ENCODE measurements at places on chromosomes 12 and 14.

DNA sequence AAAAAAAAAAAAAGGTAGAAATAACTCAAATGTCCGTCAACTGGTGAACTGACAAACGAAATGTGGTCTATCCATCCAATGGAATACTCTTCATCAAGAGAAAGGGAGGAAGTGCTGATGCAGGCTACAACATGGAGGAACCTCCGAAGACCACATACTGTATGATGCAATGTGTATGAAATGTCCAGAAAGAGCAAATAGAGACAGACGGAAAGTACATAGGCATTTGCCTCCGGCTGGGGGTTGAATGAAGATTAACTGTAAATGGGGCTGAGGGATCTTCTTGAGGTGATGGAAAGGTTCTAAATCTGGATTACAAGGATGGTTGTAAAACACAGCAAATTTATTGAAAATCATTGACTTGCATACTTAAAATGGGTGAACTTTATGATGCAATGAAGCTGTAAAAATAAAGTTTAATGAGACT is 35.4 kb downstream of the DLK1 start:
- DNase-seq = no peak

- DNase-seq = no peak
Observed at GRCh38 chr14:98118749-98119148, 1153.2 kb downstream of the BCL11B start.

DNA sequence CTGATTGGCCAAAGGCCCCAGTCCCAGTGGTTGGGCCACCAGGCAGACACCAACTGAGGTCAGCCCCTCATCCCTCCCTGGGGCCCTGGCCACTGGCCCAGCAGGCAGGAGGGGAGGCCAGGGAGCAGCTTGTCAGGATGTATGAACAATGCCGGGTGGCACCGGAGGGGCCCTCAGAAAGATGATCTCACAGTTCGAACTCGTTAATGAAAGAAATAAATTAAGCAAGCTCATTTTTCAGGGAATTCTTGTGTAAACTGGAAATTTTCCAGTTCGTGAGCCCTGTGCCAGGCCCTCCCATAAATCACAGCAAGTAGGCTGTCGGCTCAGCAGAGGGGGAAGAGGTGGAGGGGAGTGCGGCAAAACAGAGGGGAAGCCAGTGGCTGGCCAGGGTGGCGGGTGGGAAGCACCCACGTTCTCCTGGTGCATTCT is 177.0 kb upstream of the VASH1 start:
- DNase-seq = no peak

DNA sequence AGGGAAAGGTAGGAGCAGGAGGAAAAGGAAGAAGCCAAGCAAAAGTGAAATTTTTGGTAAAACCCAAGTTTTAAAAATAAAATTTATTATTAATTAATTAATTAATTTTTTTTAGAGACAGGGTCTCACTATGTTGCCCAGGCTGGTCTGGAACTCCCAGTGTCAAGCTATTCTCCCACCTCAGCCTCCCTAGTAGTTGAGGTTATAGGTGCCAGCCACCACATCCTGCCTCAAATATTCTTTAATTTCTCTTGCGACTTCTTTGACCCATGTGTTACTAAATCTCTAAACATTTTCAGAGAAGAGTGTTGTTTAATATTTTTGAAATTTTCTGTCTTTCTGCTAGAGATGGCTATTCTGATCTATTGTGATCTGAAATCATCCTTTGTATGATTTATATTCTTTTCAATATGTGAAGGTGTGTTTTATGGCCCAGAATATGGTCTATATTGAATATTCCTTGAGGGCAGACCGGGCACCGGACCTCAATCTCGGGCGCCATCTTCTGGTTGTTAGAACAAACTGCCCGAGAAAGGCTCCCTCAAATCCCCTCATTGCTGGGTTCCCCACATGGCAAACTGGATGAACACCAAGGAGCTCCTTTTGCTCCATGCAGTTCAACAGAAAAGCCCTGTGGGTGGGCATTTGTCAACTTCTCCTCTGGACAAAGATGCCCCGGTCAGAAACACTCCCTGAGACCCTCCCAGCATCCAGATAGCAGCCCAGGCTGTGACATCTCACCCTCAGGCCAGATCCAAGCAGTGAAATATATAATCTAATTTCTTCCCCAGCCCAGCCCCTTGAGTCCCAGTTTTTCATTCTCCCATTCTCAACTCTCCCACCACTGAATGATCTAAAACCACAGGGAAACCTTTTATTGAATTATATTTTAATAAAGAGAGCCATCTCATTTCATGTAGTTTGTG is 110.5 kb downstream of the ASCL4 start:
- DNase-seq = no peak

GRCh38 chr14:71438684-71439083 is 493.5 kb upstream of the RGS6 start:
- DNase-seq = no peak
